Thyroid gland (tissue), 4 donors: ENCODE measurements at places on chromosomes 5 and 9. TPM values are rescaled to one million over a fixed set of nuclear protein-coding genes. Genes with fewer than 3 reads are reported as not detected.

- no peak overlapping the region for H3K27ac ChIP-seq
- DNase-seq = no peak
- no peak overlapping the region for H3K4me3 ChIP-seq
- no peaks in the 10 kb centered on the region for H3K36me3 ChIP-seq
- no peaks in the 10 kb centered on the region for H3K27me3 ChIP-seq
These were observed 83.9 kb downstream of the GOLPH3 start for GRCh38 chr5:32090026-32090754.

TLX3 gene
- total RNA-seq = not detected

TRPM6 gene
- total RNA-seq = 0.83 TPM

GRCh38 chr5:140925806-140926442, at the start of gene PCDHAC1:
Gene PCDHAC1 (plus strand): TSS chr5:140926299. CDS start chr5:140926893, 594 bp downstream.
- peak within 1 kb of the TSS; percentile 49 for H3K27ac ChIP-seq
- no peaks in the 10 kb centered on the region for H3K27me3 ChIP-seq
- peak within 1 kb of the TSS; percentile 56 for H3K4me3 ChIP-seq
- peak; percentile 43 for DNase-seq
- H3K4me1 ChIP-seq = peaks cover 10% of the 10 kb centered on the region

GPR151 gene
- not detected for total RNA-seq

LOX gene
- 34.3 TPM for total RNA-seq

DNA sequence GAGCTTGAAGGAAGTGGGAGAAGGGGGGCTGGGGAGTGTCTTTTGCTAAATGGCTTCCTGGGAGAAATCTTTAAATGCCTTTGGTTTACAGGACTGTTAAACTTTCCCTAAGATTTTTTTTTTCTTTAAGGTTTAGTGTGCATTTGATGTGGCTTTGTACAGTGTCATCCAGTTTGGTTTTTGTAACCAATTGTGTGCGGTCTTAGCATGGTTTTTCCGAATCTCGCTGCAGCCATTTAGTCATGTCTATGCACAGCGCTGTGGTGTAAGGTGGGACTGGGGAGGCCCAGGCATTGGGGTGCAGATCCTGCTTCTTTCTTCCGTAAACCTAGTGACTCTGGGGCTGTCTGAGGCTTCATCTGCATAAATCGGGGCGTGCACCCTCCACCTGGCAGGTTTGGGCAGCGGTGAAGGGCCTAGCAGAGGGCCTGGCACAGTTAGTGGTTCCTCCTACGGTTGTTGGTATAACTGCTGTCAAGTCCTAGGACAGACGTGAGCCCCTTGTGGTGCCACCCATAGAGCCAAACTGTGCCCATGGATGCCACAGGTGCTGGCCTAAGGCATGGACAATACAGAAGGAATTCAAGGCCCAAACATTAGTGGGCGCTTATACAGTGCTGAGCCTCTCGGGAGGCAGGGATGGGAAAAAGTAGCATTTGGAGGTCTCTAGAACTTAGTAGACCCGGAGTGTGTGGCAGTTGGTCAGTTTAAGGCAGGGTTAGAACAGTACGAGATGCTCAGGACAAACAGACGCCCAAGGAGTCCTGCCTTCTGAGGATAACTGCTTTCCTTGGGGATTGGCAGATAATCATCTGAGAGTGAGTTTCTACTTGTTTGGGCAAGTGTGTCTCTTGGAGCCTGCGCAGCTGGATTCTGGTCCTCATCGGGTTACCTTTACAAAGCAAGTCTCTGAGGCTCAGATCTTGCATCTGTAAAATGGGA, 1.5 kb downstream of the PRRC2B start:
- no peaks in the 10 kb centered on the region for H3K36me3 ChIP-seq
- peaks cover 52% of the 10 kb centered on the region for H3K4me1 ChIP-seq
- peak overlapping the region; percentile 97 for H3K27ac ChIP-seq
- H3K27me3 ChIP-seq = no peaks in the 10 kb centered on the region
- peak; percentile 79 for DNase-seq
- H3K4me3 ChIP-seq = peak overlapping the region; percentile 5

GRCh38 chr9:84254972-84255371, 85.6 kb downstream of the SLC28A3 start:
- H3K36me3 ChIP-seq = no peaks in the 10 kb centered on the region
- peak overlapping the region; percentile 92 for H3K27ac ChIP-seq
- H3K4me1 ChIP-seq = peaks cover 22% of the 10 kb centered on the region
- no peak overlapping the region for H3K4me3 ChIP-seq
- DNase-seq = peak; percentile 96

DNA sequence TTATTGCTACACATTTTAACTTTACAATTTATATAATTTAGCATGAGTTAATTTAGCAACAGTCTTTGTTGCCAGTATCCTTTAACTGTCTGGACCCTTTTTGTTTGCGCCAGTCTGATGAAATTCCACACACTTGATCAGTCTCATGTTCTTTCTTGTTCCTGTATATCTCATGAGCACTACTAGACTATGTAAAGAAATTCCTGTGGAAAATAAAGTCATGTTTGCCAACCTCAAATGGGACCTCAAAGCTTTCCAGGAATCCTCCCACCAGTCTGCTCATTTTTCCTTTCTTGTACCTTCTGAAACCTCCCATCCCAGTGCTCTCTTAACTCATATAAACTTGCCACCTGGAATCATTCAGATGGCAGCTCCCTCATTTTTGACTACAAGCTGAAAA, 8.0 kb downstream of the DMXL1 start:
- no peak overlapping the region for H3K4me3 ChIP-seq
- peaks cover 18% of the 10 kb centered on the region for H3K4me1 ChIP-seq
- no peak for DNase-seq
- no peaks in the 10 kb centered on the region for H3K27me3 ChIP-seq
- no peaks in the 10 kb centered on the region for H3K36me3 ChIP-seq
- H3K27ac ChIP-seq = no peak overlapping the region

- H3K27me3 ChIP-seq = no peaks in the 10 kb centered on the region
- H3K27ac ChIP-seq = no peak overlapping the region
- DNase-seq = no peak
- H3K36me3 ChIP-seq = no peaks in the 10 kb centered on the region
- H3K4me3 ChIP-seq = no peak overlapping the region
These were observed 109.3 kb upstream of the CPEB4 start for GRCh38 chr5:173778784-173779304.

DNA sequence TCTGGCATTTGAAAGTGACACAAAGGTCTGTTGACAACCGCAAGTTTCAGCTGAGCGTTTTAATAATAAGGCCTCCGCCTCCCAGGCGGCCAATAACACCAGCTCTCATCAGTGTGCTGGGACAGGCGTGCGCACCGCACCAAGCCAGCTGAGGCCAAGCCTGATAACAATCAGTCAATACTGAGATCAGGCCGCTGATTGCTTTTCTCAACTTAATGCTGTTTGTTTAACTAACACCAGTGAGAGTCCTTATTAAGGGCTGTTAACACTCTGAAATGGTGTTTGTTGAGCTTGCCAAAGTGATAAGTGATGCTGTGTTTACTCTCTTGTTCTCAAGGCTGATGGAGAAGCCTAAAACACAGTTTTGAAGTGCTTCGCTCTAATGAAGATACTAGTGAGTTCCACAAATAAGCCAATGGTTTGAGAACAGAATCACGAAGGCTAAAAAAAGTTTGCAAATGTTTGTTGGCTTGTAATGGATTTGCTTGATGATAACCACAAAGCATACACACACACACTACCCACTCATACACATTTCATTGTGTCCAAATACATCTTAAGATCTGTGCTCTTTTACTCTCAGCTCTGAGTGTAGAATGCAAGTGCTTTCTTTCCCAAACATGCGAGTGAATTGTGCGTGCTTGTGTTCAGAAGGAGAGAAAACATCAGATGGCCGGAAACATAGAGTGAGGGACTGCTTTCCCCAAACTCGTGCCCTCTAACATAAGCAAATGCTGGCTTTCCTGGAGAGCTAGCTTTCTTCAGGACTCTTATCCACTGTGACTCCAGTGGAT, 330.4 kb upstream of the KLF4 start:
- peak; percentile 22 for DNase-seq
- H3K27me3 ChIP-seq = no peaks in the 10 kb centered on the region
- H3K4me1 ChIP-seq = peaks cover 3% of the 10 kb centered on the region
- no peaks in the 10 kb centered on the region for H3K36me3 ChIP-seq
- no peak overlapping the region for H3K4me3 ChIP-seq
